ENCODE measurements at places on chromosomes 12 and 14.

DNA sequence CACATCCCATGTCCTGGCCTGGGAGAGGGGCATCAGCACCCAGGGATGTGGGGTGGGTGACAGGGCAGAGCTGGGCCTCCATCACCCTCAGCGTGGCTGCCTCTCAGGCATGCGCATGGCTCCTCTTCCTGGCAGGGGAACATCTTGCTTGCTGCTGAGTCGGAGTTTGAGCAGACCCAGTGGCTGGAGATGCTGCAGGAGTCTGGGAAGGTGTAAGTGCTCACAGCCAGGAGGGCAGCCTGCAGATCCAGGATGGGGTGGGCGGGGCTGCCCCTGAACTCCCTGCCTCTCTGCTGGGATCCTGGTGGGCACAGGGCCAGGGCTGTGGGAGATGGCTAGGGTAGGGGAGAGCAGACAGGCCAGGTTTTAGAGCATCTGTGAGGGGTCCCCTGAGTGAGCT lies 16.2 kb downstream of the PLEKHD1 start:
- DNase-seq = no peak

GRCh38 chr12:14902465-14902864 lies 16.8 kb upstream of the MGP start:
- DNase-seq = no peak

DNA sequence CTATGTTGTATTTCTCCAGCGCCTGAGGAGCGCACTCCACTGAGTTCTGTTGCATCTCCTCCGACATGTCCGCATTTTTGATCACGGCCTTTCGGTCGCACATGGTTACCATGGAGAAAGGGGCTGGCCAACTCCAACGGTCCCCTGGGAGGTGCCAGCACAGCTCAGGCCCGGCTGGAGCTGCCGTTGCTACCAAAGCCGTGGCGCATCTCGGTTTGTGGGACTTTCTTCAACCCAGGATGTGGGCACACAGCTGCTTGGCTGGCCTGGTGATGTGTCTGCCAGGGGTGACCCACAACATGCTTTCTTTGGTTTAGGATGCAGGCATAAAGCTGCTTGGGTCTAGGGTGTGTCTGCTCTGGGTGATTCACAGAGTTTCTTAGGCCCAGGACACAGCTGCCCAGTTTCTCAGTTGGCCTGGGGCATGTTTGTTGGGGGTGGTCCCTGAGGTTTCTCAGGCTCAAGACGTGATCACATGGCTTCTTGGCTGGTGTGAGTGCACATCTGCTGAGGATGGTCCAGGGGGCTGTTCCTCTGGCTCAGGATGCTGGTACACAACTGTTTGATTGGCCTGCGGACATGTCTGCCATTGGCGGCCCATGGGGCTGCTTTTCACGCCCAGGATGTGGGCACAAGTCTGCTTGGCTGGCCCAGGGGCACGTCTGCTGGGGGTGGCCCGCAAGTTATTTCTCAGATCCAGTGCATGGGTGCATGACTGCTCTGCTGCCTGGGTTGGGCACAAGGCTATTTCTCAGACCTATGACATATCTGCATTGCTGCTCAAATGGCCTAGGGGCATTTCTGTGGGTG lies 25.9 kb upstream of the GTF2A1 start:
- no peak for DNase-seq

DNA sequence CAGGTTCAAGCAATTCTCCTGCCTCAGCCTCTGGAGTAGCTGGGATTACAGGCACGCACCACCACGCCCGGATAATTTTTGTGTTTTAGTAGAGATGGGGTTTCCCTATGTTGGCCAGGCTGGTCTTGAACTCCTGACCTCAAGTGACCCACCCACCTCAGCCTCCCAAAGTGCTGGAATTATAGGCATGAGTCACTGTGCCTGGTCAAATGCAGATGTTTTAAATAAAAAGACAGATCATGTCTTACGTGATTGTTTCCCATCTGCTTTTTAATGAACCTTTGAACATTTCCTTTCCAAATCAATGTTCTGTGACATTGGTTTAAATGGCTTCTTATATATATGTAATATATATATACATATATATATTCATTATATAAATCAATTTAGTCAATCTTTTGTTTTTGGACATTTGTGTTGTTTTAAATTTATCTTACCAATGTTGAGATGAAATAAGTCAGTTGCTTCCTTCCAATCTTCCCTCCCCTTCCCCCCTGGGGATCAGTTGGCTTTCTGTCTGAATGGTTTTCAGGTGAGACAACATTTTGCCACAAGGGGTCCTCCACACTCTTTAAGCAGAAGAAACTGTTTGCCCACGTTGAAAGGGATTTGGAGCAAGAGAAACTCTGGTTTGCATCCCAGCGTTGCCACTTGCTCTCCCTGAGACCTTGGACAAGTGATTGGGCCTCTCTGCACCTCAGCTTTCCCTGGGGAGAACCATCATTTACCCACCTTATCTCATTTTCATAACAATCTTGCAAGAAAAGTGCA lies 47.6 kb upstream of the RBM19 start:
- no peak for DNase-seq

- DNase-seq = no peak
Observed at GRCh38 chr14:102280376-102280962, 24.5 kb downstream of the MOK start.

- DNase-seq = no peak
Observed at GRCh38 chr14:23434488-23435222, 805 bp downstream of the MYH7 start.

DNA sequence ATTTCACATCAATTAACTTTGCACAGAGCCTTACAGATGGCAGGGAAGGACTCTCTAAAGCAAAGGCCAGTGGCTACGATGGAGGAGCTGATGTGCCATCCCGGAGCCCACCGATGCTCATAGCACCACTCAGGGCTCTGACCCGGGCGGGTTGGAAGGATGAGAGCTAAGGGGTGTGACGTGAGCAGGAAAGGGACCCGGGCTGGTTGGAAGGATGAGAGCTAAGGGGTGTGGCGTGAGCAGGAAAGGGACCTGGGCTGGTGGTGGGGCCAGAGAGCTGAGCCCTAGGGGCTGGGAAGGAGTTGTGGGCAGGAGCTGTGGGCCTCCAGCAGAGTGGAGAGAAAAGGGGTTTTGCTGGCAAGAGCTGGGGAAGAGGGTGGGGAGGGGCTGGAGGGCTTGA lies 3.8 kb upstream of the FBRSL1 start:
- DNase-seq = no peak

DNA sequence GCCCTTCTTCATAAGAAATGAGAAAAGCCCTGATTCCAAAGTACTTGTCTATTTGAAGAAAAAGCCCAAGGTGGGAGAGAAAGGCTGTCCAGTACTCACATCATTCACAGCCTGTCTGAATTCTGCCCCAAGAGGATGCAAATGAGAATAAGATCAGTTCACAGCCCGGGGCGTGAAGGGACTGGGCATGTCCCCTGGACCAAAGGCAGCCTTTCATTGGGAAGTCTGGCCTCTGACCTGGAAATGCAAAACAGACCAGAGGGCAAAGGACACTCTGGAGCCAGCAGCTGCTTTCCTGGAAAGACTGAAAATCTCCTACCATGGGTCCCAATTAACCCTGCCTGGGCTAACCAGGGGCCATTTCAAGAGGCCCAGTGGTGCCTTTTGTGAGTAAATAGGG lies 191.2 kb upstream of the PELI2 start:
- no peak for DNase-seq

DNA sequence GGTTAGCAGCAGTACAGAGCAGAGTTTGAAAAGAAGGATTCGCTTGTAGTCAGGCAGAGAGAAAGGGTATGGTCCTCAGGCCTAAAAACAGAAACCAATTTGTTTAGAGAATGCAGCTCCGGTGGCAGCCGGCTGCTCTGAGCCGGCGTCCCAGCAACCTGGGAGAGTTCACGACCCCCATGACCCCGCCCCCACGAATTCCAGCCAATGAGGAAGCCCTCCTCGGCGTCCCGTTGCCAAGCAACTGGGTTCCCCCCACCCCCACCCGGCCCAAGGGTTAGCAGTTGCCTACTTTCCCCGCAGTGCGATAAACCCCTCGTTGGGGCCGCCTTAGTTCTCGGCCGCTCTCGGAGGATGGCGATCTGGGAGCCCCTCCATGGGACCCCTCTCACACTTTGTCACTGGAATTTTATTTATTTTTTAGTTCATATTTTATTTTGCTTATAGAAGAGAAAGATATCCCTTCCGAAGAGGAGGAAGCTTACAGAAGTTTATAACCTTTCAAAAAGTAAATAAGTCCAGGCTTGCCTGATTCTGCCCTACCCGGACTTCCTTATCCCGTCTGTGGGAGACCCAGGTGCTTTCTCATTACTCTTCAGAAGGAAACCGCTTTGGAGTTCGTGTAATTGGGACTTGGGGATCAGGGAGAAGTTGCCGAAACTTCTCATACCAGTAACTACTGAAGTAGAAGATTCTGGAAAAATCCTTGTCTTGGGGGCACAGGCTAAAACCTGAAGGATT lies at the start of gene CCDC60:
TSS of gene CCDC60 (plus strand) at position 300 of the 741 bp plus-strand sequence. CDS start 448 bp downstream, outside the sequence.
- DNase-seq = no peak

GRCh38 chr12:109738878-109739665 lies 25.4 kb downstream of the FAM222A start:
- no peak for DNase-seq

DNA sequence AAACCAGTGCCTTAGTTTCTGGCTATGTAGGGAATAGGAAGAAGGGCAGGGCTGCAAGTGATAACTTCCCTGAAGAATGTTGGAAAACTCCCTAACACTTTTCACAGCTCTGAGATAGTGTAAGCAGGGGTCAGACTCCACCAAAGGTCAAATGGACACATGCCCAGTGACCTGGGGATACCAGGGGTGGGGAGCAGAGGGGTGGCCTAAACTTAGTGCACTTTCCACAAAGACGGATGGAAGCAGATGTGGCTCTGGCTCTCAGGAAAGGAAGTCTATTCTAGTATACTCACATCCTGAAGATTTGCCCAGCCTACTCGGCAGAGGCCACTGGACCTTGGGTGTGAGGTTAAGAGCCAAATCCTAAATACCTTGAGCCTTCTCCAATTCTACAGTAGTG lies 285.8 kb downstream of the NUAK1 start:
- no peak for DNase-seq

DNA sequence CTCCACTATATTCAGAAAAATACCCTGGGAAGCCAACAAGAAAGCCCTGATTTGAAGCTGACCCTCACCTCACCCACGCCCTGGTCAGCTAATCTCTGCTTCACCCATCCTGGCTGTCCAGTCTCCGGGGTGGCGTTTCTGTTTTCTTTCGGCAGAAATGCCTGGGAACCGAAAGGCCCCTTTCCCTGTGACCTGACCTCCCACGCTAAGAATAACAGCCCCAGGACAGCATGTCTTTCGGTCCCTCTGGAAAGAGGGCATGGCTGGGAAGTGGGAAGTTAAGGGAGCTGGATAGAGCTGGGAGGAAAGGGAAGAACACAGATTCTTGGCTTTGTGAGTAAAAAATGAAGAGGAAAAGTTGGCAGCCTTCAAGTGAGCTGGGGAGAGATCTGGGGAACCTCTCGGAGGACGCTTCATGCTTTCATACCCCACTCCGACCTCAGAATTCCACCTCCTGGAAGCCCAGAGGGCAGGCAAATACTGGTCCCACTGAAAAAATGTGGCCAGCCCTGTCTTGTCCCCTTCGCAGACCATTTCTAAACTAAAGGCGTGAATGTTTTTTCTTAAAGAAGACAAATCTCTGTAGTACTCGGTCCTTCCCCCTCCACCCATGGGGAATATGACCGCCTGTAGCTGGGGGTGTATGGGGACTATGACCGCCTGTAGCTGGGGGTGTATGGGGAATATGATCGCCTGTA lies 163.0 kb upstream of the FKBP4 start:
- DNase-seq = no peak

- DNase-seq = no peak
Observed at GRCh38 chr14:81144824-81145603, 75.7 kb downstream of the GTF2A1 start.

DNA sequence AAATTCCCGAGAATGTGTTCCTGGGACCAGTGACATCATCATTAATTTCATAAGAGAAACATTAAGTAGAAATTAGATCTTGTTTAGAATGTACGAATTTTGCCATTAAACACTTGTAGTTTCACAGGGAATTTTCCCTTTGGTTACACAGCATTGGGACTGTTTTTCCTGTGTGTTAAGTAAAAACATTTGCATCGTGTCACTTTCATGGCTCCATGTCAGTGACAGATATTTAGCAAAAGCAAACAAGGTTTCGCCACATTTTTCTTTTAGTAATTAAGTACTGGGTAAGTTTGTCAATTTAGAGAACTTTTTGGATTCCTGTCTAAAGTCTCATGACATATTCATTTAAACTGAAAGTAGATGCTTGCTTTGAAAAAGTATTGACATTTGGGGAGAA lies 45.5 kb upstream of the OVCH1 start:
- DNase-seq = no peak

GRCh38 chr12:28227251-28227650 lies 37.0 kb downstream of the CCDC91 start:
- no peak for DNase-seq

- DNase-seq = no peak
Observed at GRCh38 chr14:77040741-77041653, 12.5 kb upstream of the IRF2BPL start.

DNA sequence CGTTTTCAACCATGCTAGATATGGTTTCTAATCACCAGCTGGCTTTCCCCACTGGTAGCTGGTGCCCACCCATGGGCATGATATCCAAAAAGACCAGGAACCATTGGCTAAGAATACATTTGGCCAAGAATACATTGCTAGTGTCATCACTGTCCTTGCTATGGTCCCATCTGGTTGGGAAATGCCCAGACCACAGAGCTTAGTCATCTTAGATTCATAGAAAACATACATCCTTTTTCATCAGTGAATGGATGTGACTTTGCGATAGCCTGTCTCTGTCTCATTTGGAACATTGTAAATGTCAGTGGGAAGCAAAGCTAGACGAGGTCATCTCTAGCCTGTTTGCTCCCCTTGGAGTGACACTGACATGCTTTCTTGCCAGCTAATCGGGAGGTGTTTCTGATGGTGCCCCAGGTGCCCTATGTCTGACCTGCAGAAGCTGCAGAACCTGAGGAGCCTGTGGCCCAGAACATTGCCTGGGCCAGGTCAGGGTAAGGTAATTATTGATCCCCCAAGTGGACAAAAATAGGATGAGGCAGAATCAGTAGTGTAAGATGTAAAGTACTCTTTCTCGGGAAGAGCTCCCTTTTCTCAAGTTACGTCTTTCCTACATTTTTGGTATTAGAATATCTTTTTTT lies 194.8 kb downstream of the SLC41A2 start:
- no peak for DNase-seq

- DNase-seq = no peak
Observed at GRCh38 chr14:45238988-45239387, 14.0 kb downstream of the MIS18BP1 start.

DNA sequence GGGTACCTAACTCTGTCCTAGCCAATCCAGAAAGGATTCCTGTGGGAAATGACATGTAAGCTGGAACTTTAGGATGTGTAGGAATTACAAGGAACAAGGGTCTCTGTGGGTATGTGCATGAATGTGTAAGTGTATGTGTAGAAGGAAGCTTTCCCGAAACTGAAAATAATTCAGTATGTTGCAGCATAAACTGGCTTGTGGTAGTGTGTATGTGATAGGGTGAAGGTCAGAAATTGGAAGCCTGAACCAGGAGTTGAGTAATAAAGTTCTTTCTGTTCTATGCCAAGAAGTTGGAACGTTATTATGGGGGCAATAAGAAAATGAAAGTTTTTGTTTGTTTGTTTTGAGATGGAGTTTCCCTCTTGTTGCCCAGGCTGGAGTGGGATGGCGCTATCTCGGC lies 323.1 kb upstream of the KITLG start:
- DNase-seq = no peak
